ENCODE measurements at places on chromosomes 6 and 20.

DNA sequence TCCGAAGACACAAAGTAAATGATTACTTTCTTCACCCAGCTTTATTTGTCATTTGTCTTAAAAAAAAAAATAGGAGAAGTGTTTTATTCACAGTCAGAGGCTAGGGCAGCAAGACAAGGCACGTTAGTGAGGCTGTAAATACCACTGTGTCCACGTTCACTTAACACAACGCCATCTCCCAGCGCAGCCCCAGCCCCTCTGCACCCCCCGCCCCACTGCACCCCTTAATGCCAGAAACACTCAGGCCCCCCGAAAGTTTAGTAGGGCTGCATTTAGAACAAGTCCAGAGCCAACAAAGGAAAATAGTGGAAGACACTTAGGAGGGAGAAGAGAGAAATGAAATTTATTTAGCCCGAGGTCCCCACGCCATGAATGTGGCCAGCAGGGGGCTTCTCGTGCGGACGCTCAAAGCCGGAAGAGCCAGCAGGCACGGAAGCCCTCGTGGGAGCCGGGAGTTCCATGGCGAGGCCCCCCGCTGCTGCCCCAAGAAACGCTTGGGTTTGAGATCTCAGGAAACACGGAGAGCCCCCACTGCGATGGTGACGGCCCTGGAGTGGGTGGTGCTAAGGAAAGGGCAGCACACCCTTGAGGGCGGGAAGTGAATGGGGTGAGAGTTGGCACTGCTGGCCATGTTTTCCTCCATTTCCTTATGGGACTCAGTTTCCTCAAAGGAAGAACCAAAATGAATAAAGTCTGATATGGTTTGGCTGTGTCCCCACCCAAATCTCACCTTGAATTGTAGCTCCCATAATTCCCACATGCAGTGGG is 50.2 kb downstream of the IYD start:
- DNase-seq: no peak

DNA sequence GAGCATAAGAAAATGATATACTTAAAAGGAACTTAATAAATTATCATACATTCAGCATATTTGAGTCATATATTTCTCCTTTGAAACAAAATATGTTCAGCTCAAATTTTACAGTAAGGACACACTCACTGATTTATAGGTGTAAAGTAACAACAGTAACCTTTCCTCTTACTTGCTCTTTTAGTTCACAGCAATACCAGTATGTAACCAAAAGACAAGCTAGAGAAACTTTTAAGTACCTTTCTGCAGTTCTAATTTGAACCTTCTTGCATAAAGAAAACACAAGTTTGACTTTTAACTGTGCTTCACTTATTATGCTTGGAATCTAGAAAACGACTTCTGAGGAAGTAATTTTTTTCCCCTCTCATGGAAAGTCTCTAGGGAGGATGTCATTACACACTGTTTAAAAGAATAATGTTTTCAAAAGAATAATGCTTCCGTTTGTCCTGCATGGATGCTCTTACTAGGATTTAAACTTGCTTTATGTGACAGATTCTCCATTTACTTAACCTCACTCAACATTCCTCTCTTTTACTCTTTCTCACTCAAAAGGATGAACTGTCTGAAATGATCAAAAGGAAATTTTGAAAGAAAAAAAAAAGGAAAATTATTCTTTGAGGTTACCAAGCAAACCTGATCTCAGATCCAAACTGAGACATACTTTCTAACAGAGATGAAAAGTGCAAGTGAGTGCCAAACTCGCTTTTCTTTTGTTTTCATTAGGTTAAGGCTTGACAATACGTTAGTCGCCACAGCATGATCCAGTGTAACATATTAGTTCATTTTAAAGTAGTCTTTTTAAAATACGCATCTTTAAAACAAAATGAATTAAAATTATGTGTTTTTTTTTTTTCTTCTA is 22.4 kb upstream of the CALHM6 start:
- DNase-seq: no peak

DNA sequence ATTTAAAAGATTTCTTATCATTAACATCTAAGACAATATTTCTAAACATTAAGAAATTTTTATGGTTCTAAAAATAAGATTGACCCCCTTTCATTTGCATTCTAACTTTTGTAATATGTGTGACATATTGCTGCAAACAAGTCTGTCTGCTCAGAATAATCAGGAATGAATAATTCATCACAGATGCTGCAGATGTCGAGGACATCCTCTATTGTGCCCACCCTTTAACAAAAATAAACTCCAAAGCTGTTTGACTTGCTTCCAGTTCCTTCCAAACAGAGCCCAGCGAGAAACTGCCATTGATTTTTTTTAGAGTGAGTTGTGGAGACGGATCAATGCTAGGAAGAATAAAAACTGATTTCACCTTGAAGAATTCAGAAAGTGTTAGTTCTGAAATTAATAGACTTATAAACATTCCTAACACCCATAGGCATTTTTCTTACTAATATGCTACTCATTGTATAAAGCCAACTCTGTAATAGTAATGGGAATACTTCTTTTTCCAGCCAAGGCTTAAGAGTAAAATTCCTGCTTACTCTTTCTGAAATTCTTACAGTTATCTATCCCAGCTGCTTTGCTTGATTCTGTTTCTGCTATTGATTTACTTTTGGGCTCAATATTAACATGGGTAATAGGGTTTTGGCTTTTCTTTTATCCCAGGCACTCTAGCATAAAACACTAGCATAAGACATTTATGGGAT is 244.8 kb upstream of the FAM83B start:
- no peak for DNase-seq

GRCh38 chr6:75621846-75622245 is 20.2 kb downstream of the SENP6 start:
- no peak for DNase-seq

DNA sequence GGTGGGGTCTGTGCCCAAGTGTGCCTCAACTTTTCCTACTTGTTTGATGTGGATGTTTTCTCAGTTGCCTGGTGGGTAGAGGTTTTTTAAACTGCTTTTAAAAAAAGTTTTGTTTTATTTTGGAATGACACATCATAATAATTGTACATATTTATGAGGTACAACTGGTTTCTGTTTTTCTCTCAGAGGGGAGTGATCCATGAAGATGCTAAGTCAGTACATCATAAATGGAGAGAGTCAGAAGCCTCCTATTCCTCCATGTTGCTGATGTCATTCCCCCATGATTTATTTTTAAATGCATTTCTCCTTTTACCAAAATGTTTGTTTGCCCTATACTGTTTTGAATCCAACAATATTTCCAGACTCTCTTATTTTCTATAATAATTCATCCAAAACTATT is 77.3 kb upstream of the CLVS2 start:
- no peak for DNase-seq

DNA sequence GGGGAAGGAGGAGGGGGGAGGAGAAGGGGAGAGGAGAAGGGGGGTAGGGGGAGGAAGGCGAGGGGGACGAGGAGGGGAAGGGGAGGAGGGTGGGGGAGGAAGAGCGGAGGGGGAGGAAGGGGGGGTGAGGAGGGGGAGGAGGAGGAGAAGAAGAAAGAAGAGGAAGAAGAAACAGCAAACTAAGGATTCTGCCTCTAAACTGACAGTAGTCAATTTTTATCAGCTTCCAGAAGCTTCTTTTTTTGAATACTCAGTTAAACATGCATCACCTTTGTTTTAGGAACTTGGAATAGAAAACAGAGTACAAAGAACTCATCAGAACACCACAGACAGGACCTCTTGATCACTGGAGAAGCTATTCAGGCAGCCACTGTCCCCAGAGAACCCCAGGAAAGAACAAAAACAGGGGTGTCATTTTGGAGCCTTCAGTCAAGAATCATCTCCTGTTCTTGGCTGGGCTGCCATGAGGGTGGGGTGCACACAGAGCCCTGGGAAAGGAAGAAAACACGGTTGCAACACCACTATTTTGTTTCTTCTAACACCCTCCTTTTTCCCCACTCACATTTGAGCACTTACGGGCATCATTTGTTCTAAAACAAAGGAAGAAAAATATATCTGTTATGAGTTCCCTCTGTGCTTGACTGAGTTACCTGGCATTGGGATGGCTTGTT is 67.4 kb downstream of the TMEM170B start:
- DNase-seq: no peak

- no peak for DNase-seq
These were observed 14.7 kb upstream of the DST start for GRCh38 chr6:56657354-56657753.

GRCh38 chr6:42778122-42778521 is 3.7 kb upstream of the BICRAL start:
- no peak for DNase-seq

GRCh38 chr20:49230021-49230420 is 10.8 kb downstream of the DDX27 start:
- no peak for DNase-seq

- DNase-seq: no peak
These were observed 49.0 kb downstream of the PTPRT start for GRCh38 chr20:43140726-43141125.

DNA sequence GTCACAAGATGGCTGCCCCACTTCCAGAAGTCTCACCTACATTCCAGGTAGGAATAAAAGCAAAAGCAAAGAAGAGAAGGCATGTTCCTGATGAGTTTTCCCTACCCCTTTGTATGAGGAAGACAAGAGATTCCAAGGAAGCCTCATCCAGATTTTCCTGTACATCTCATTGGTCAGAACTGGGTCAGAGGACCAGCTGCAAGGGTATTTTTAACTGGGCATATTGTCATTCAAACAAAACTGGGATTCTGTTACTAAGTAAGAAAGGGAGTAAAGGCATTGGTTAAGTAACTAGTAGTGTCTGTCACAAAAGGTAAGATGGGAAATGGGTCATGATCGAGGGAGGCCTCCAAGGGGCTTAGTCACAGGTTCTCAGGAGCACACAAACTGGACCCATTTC is 28.2 kb upstream of the RIMS4 start:
- DNase-seq: no peak

DNA sequence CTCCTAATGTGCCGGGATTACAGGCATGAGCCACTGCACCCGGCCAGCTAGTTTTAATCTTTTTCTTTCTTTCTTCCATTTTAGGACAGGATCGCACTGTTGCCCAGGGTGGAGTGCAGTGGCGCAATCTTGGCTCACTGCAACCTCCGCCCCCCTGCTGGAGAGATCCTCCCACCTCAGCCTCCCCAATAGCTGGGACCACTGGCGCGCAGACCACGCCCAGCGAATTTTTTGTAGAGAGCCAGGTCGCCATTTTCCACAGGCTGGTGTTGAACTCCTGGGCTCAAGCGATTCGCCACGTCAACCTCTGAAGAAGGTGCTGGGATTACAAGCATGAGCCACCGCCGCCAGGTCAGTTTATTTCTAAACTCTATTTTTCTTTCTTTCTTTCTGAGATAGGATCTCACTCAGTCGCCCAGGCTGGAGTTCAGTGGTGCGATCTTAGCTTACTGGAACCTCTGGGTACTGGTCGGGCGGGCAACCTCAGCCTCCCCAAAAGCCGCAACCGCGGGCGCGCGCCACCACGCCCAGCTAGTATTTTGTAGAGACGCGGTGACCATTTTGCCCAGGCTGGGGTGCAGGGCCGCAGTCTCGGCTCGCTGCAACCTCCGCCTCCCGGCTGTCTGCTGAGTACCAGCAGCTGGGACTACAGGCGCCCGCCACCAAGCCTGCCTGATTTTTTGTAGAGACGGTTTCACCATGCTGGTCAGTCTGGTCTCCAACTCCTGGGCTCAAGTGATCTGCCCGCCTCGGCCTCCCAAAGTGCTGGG is 20.0 kb upstream of the LIN28B start:
- DNase-seq: no peak

GRCh38 chr6:166618251-166618650 is 8.8 kb downstream of the RPS6KA2 start:
- DNase-seq: no peak

- DNase-seq: no peak
These were observed 838 bp downstream of the TNFAIP3 start for GRCh38 chr6:137867685-137868509.

DNA sequence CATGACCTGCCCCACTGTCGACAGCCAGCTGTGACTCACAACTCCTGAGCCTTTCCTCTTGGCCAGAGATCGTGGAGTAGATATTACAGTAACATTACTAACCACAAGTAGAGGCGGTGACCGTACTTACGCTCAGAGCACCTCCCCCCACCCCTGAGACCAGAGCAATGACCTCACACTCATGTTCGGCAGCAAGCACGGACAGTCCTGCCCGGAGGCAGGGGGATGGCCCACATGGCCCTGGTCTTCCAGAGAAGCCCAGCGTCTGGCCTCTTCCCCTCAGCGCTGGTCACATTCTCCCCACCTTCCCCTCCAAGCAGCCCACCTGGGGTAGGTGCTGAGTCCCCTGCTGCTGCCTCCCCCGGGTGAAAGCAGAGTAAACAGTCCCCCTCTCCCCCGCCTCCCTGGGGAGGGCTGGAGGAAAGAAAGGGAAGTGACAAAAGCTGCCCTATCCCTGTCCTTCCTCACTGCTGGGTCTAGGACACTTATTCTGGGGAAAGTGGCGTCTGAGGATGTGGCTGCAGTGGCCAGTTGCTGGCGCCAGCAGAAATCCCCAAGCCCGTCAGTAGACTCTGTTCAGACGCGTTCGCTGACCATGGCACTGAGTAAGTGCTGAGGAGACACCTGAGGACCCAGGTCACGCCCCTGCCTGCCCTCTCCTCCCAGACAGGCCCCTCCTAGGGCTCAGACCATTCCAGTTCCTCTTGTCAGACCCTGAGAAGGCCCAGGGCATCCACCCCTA is 68.5 kb downstream of the MRPL14 start:
- no peak for DNase-seq

GRCh38 chr6:152146385-152146784 is 338.9 kb downstream of the ESR1 start:
- no peak for DNase-seq

- DNase-seq: no peak
These were observed 154.2 kb upstream of the PROKR2 start for GRCh38 chr20:5470943-5471342.

GRCh38 chr20:57738484-57738883 is 28.7 kb upstream of the PMEPA1 start:
- no peak for DNase-seq

DNA sequence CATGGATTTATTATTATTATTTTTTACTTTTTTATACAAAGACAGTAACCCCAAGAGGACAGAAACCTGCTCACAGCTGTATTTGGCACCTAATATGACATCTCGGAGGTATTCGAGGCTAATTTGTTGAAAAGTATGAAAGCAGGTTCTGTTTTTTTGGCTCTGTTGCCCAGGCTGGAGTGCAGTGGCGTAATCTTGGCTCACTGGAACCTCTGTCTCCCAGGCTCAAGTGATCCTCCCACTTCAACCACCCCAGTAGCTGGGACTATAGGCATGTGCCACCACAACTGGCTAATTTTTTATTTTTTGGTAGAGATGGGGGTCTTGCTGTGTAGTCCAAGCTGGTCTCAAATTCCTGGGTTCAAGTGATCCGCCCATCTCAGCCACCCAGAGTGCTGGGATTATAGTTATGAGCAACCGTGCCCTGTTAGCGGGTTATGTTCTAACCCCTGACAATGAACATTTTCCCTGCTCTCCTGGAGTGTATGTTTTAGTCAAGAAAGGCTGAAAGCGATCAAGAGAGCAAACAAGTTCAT is 53.7 kb upstream of the ZNF217 start:
- no peak for DNase-seq

- DNase-seq: no peak
These were observed 699.5 kb downstream of the QKI start for GRCh38 chr6:164114051-164114450.

Measured in stimulated activated CD8-positive, alpha-beta memory T cell treated with anti-CD3 and anti-CD28 coated beads, Interleukin-7, amount 100 ng/mL, for 4 hours (primary cell).